ENCODE measurements at places on chromosomes 6 and 20.

DNA sequence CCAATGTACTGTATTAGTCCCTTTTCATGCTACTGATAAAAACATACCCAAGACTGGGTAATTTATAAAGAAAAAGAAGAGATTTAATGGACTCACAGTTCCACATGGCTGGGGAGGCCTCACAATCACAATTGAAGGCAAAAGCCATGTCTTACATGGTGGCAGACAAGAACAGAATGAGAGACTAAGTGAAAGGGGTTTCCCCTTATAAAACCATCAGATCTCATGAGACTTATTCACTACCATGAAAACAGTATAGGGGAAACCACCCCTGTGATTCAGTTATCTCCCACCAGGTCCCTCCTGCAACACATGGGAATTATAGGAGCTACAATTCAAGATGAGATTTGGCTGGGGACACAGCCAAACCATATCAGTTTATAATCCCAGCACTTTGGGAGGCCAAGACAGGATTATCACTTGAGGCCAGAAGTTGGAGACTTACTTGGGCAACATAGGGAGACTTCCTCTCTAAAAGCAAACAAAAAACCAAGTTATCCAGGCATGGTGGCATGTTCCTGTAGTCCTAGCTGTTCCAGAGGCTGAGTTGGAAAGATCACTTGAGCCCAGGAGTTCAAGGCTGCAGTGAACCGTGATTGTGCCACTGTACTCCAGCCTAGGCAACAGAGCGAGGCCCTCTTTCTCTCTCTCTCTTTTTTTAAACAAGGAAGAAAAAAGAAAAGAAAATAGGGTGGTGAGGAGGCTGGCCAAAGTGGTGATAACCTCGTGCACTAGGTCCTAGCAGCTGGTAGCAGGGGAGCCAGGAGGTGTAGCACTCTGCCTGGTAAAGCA lies 22.9 kb upstream of the DDR1 start:
- DNase-seq, result no peak

DNA sequence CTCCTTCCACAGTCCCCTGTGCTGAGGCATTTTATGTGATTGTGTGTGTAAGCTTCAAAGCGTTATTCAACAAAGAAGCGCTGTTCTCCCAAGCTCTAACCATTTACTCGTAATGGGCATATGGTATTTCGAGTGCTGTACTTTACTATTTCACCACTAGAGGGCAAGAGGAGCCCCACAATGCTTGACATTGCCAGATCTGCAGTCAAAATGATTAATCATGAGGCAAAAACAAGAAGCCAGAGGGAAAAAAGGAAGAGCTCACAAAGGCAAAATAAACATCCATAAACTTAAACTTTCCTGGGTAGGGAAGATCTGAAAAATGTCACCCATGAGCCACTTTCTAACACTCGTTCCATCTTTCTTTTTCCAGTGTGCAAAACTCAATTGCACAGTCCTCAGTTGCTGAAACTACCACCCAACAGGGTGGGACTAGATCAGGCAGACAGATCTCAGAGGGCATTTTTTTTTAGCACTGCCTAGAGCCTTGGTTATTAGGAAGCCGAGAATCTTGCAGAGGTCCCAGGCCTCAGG lies 215.0 kb upstream of the PLCB4 start:
- DNase-seq, result peak; percentile 79

DNA sequence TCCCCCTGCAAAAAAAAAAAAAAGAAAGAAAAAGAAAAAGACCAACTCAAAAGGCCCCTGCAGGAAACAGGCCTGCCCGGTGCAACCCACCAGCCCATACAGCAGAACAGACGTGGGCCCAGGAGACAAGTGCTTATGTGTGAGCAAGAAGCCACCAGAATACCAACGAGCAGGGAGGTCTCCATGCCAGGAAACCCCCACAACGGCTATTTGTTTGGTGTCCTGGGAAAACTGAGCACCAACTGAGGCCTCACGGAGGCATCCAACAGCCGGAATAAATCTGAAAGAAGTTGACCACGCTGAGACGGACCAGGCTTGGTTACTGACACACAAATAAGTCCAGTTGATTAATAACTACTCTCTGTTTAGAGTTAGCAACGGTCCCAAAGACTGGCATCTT lies 29.7 kb downstream of the PTPRT start:
- DNase-seq, result no peak

- DNase-seq, result no peak
These were observed 15.4 kb upstream of the MYLK2 start for GRCh38 chr20:31803552-31804291.

- no peak for DNase-seq
These were observed 23.8 kb upstream of the MTHFD1L start for GRCh38 chr6:150841697-150842096.

DNA sequence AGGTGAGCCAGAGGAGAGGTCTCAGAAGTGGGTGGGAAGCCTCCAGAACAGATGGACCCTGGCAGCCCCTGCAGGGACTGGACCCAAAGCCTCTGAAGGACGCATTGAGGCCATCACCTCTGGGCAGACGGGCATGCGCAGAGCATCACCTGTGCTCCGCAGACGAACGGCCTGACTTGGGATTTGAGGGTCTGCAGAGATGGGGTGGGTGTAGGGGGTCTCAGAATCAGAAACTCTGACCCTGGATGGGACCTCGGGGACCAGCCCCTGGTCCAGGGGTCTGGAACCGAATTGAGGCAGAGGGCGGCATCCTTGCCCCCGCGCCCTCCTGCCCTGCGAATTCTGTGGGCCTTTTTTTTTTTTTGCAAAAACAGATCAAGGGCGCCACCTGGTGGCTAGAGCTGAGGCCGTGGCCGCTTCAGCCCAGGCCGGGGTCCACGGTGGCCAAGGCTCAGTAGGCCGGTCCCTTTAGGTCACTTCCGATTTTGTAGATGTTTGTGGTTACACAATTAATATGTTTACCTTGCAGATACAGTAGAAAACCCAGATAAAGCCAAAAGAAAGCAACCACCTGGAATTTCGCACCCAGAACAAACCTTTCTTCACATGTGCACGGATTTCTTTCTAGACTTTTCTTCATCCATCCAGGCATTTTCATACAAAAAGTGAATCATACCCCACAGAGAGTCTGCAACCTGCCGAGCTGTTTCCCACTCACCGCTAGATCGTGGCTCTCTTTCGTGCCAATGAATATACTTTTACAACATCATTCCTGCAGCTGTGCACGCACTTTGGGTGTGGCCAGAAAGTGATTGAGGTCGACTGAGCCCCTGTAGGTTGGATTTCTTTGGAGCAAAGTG lies 25.9 kb downstream of the ZBP1 start:
- DNase-seq, result no peak

GRCh38 chr20:34557936-34558319 lies 590 bp upstream of the MAP1LC3A start:
- DNase-seq, result no peak

DNA sequence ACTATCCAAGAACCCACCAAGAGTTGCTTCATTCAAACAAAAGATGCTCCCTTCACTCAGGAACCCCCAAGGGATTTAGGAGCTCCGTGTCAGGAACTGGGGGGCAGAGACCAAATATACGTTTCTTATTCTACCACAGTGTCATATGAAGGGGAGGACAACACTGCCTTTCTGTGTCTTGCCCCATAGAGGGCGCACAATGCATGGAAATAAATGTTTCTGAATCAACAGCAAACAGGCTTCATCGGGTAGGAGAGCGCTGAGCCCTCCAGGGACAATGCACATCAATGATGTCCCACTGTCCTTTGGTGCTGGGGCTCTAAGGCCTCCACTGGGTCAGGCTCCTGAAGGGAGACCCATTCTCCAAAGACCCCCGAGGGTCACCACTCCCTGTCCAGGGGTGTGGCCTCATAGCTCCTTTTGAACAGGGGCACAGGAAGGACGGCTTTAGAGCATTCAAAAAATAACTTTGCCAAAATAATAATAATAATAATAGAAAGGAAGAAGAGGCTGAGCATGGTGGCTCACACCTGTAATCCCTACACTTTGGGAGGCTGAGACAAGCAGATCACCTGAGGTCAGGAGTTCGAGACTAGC lies 31.1 kb downstream of the PLG start:
- DNase-seq, result peak; percentile 6

- no peak for DNase-seq
These were observed 326.3 kb downstream of the RIMS1 start for GRCh38 chr6:72212686-72213085.

DNA sequence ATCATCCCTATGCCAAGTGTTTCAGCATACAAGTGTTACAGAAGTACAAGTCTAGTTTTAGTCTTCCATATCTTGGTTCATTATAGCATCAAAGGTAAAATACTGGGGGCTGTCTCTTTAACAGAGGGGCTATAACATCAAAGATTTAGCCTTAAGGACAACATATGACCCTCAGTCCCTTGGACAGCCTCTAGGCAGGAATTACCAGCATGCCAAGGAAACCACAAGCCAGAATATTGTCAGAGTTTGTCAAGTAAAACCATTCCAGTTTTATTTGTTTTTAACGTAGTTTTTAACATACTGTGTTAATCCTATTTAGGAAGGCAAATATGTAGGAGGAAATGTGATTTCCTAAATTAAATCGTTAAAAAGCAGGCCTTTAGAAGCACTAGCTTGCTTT lies 18.6 kb downstream of the ZKSCAN8 start:
- no peak for DNase-seq

DNA sequence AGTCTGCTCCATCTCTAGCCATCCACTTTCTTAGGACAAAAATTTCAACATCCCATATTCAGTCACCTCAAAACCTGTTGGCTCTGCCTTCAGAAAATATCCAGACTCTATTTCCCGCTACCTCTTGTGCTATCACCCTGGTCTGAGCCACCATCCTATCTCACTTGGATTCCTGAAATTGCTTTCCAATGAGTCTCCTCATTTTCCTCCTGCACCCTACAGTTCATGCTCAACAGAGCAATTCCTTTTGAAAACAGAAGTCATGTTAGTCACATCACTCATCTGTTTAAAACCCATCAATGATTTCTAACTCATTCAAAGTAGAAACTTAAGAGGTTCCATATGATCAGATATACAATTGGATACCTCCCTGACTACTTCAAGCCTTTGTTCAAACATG lies 229.9 kb downstream of the ADGRG6 start:
- no peak for DNase-seq

DNA sequence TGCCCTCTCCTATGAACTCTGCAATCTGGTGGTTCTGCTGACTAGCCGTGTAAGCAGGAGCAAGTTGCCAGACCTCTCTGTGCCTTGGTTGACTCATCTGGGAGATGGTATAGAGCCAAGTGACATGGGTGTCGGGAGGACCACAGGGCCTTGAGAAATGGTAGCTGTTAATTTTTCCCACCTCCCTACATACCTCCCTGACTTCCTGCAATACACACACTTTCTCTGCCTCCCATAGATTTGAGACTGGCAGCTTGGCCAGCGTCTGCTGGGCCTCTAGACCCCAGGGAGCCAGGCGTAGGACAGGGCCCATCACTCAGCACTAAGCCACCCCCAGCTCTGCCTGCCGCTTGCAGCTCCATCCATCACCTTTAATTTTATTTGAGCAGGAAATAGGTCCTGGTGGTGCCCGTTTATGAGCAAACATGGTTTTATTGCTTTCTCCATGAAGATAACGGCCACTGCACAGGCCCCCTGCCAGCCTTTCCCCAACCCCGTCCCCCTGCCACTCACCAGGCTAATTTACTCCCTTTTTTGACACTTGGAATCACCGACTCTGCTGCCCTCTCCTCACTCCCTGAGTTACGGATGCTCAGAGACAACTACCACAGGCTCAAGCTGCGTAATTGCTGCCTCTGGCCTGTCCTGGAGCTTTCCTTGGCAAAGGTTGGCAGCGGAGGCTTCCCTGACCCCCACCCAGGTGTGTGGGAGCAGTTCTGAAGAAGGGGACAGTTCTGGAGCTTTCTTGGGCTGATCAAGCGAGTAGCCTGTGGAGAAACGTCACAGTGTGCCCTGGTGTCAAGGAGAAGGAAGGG lies 11.1 kb downstream of the GLP1R start:
- no peak for DNase-seq

DNA sequence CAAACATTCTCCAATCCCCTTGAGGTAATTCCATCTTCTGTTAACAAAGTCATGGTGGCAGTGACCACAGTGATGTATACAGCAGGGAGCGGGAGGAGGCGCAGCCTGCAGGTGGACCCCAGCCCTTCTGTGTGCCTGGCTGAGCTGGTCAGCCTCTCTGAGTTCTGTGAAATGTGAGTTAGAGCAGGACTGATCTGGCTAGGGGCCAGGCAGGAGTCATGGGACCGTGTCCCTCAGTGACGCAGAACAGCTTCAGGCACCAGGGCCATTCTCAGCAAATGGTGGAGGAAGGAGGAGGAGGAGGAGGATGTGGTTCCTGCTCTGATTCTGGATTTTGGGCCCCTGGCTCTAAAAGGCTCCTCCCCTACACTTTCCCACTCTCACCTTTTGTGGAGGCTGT lies 6.9 kb downstream of the PHACTR3 start:
- DNase-seq, result no peak

- no peak for DNase-seq
These were observed 15.2 kb upstream of the SSR1 start for GRCh38 chr6:7328243-7328642.

DNA sequence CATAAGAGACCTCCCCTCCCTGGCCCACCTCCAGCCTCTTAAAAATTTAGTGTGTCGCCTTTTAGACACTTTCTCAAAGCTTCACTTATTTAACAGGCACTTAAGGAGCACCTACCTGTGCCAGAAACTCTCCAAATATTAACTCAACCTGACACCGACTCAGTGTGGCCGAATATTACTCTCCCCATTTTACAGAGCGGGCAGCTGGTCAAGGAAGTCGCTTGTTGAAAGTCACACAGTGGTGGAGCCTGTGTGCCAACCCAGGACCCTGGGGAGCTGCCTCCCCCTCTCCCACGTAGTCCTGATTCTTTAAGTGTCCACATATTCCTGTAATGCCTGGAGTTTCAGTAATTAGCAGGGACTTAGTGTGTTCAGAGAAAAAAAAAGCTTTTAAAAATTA lies 1.0 kb upstream of the PMEPA1 start:
- DNase-seq, result no peak

DNA sequence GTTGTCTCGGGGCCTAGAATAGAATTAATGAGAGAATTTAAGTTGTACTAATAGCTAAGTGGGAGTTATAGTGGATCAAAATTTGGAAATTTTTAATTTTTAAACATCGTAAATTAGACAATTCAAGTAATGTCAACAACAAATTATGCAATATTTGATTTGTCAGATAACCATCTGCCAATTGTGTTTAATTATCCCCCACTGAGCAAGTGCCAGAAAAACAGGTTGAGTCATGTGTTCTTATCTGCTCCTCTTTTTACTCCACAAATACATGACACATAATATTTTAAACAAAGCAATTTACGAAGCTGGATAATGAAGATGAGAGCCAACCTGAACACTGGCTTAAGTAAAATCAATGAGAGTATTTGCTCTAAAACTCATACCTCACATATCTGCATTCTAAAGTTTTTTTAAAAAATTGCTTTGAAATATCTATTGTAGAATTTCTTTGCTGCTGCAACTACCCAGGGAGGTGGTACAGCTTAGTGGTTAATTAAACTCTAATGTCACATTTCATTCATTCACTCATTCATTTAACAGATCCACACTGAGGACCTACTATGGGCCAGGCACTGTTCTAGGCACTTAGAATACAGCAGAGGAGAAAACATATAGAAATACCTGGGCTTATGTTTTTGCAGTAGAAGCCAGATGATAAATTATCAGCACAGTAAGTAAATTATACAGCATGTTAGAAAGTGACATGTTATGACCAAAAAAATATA lies 57.1 kb upstream of the MAP7 start:
- no peak for DNase-seq

All from HFF-Myc (cell line).